ENCODE measurements at places on chromosomes 6 and 20.

DNA sequence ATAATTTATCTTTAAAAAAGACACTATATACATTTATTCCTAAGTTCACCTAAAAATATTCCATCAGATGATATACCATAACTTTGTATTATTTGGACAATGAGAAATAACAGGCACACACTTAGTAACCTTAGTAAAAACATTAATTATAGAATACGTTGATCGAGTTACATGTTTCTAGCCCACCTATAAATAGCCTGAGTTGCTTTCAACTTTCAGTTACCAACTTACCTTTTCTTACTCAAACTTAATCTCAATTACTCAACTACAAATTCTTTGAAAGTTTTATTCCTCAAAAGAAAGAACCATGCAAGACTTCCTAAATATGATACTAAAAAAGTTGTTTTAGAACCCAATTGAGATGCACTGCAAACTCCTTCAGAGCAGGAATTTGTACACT, 12.2 kb downstream of the ARHGAP18 start:
- no peak for DNase-seq

DNA sequence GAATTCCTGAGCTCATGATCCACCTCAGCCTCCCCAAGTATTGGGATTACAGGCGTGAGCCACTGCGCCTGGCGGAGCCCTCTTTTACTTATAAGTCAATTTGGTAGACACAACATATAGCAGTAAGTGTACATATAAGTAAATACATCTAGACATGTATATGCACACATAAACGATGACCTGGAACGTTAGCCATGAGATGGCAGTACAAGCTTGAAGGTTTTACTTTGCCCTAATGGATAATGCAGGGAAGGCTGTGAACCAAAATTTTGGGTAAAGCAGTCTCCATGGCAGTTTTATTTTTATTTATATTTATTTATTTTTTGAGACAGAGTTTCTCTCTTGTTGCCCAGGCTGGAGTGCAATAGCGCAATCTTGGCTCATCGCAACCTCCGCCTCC, 2.4 kb upstream of the GNMT start:
- DNase-seq: no peak

DNA sequence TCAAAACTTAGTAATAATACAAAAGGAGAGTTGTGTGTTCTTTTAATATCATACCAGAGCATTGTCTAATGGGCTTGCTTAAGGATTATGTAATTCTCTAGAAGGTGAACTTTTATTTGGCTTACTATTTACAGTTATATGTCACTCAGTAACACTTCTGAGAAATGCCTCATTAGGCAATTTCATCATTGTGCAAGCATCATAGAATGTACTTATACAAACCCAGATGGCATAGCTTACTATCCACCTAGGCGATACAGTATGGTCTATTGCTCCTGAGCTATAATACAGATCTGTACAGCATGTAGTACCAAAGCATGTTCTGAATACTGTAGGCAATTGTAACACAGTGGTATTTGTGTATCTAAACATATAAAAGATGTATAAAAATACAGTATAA, 340.1 kb downstream of the PHF3 start:
- no peak for DNase-seq

GRCh38 chr20:21185849-21186248, 60.0 kb downstream of the KIZ start:
- no peak for DNase-seq

DNA sequence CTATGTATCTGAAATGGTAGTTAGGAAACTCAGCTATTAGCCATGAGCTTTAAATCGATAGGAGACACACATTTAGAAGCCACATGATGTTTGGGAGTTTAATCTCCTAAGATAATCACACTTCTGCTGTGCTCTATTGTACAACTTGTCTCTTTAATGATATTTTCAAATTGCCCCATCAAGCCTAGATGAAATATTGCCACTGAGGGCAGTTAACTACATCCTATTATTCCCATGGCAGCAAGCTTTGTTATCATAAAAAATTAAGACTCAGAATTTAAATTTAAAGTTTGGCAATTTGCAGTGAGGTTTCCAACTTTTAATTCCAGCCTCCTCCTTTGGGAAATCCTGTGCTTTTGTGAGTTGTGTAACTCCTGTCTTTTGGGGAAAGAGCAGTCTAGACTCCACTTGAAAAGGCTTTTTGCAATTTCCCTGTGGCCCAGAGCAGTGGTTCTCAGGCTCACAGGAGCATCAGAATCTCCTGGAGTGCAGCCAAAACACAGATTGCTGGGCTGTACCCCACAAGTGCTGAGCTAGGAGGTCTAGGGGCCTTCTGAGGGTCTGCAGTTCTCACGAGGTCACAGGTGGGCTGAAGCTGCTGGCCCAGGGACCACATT, 792.4 kb downstream of the QKI start:
- DNase-seq: no peak

DNA sequence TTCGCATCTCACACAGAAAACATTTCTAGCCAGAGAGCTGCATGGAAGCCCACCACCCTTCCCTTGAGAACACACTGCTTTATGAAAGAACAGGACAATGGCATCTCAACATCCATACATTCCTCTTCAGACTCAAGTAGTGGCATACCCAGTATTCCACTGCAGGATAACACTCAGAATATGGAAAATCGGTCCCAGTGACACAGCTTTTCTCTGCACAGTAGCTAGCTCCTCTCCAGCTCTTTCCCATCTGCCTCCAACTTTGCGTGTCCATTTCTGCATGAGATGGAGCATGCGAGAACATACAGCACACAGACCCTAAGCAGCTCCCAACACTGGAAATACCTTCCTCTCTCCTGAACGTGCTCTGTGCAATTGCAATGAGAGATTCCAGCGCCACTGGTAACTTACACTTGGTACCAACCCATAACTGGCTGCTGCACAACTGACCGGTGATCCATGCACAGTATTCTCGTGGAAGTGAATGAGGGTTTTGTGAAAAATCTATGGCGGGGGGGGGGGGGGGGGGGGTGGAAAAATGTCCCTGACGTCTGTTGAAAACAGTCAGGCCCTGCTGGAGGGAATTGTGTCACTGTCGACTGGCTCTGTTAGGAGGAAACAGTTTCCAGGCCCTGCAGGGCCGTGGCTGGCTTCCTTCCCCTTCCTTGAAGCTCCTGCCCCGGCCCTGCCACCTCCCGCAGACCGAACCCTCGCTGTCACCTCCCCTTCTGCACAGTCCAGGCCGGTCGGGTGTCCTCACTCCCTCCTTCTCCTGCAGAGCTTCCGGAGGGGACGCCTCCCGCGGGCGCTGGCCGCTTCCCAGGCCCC, 265.9 kb upstream of the QKI start:
- DNase-seq: no peak

DNA sequence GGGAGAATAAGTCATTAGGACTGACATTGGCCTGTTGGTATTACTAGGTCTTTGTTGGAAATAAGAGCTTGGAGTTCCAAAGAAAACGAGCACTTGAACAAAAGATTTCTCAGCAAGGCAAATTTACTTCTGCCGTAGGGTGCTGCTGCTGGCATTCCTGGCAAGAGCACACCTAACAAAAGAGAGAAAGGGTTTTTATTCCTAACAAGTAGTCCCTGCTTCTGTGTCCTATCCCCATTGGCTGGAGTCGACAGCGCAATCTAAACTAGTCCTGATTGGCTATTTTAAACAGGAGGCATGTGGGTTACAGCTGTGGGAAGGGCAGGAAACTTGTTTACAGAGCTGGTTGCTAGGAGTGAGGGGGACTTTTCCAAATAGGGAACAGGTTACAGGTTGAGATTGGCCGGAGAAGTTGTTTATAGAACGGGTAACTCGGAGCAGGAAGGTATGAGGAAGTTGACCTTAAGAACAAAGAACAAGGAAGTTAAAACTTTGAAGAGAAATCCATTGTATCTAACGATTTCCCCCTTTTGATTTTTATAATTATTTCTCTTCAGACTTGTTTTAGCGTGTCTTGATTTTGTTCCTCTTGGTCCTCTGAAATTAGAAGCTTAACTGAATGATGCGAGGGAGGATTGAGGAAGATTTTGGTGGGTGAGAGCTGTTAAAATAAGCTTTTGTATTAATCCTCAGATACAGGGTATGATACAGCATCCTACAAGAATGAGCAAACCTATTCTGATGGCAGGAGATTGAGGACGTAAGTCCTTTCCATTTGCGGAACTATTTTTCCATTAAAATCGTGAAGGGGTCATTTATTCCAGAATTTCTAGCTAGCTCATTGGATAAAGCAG, 3.4 kb upstream of the ZNFX1 start:
- DNase-seq: no peak

DNA sequence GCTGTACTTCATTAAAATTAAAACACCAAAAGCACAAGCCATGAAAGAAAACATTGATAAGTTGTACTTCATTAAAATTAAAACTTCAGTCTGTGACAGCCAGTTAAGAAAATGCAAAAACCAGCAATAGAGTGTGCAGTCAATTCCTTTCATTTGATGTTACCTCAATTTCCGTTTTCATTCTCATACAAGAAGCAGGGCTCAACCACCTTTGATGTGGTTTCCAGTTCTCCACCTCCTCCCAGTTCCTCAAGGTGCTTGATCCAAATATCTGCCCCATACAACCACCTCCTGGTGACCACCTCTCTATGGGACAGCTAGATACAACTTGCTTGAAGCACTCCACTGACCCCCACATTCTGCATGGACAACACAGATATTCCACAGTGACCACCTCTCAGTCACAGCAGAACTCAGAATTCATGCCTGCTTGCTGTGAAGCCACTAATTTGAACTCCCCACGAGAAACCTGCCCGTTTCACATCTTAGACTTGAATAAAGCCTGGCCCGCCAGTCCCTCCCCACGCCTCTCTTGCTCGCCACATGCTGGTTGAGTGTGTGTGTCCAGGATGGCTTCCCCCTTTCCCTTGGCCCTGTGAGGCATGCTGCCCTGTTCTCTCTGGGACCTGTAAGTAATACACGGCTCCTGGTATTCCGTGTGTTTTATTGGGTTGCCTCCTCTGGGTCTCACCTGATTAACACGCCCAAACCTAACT, 66.1 kb downstream of the FAM50B start:
- DNase-seq: no peak

DNA sequence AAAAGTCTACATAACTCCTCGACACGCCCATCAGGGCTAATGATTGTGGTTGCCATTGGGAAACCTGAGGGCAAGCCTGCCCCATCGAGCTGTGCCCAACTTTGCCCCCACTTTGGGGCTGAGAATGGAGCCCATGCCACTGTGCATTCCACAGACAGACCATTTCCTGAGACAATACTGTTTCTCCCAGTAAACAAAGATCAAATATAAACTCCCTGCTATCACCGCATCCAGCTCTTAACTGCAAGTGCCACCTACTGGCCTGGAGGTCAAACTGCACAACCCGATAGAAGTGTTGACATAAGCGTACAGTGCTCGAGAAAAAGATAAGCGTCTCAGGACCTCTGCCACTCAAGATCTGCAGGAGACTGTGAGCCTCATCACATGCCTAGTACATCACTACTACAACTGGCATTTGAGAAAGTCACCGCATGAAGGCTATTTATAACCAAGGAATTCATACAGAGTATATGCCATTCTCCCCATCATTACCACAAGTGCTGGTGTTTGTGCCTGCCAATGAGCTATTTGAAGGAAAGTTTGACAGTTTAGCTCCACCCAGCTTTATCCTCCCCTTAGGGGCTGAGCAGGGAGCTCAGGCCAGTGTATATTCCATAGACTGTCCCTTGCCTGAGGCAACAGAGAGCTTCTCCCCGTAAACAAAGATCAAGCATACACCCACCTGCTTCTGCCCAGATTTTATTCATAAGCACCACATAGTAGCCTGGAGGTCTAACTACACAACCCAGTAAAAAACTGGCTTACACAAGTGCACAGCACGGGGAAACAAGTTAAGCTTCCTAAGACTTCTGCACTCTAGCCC, 4.5 kb upstream of the DEFB126 start:
- no peak for DNase-seq

DNA sequence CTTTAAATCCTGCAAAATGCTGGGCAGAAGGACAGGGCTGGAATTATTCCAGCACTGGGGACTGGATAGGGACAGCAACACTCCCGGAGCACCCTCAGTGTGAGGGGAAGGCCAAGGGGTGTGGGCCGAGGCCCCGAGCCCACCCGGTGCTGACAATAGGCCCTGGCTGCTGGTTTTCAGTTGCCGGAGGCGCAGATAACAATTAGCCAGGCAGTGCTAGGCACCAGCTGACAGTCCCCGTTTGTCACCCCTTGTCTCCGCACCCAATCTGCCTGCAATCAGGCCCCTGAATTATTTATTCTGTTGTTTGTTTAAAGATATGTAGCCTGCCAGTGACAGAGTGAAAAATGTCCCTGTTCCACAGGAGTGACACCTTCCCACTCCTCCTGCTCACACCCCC, 120.0 kb downstream of the GRM4 start:
- DNase-seq: peak; percentile 31

- DNase-seq: no peak
Measured at GRCh38 chr20:40565682-40566040, 123.4 kb downstream of the MAFB start.

DNA sequence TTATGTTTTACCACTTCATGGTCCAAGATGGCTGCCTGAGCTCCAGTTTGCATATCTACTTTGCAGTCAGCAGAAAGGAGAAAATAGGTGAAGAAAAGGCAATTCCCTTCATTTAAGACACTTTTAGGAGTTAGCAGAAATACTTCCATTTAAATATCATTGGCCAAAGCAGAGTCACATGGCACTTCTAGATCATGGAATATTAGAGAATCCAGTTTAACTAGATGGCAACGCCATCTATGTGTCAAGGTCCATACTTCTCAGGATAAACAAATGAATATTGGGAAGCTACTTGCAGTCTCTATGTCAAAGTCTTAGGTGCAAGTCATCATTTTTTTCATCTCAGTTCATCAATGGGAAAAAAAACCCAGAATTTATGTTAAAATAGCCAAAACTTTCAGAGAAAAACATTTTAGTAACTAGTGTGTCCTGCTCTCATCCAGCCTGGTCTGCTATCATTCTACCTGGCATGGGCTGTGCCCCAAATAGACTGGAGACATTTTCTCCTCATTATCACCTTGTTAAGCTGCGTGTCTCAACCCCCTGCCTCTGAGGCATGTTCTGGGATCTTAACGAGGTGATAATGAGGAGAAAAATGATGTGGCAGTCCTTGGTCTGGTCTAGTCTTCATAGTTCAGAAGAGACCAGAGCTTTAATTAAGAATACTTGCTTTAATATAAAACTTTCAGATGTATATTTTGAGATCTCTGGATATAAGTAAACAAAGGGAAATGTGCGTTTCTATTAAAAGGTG, 227.3 kb downstream of the TBX18 start:
- DNase-seq: no peak

DNA sequence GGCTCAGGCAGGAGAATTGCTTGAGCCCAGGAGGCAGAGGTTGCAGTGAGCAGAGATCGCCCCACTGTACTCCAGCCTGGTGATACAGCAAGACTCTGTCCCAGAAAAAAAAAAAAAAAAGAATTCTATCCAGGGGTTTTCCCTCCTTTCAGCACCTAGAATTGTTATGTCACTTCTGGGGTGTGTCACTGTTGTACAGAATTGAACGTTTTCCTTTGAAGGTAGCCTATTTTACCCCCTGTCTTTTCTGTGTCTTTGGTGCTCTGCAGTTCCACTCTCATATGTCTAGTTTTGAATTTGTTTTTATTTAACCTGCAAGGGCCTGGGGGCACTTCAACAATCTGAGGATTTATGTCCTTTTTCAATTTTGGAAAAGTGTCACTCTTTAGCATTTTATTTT, 19.3 kb upstream of the ARID1B start:
- no peak for DNase-seq

Data from NCI-H1417 treated with DMSO at 0.1 percent for 48 hours (cell line).